Dermis blood vessel endothelial cell (primary cell): ENCODE measurements at places on chromosomes 16 and 17. TPM values are rescaled to one million over a fixed set of nuclear protein-coding genes. Genes with fewer than 3 reads are reported as not detected.

NPW gene
- 0.17 and 1.2 TPM in 2 replicates for total RNA-seq

KCNJ18 gene
- total RNA-seq, result not detected in 2 replicates

TBC1D3H gene
- not detected in 2 replicates for total RNA-seq

KRTAP2-2 gene
- total RNA-seq, result not detected in 2 replicates

SLC5A11 gene
- 0.05 and 0.17 TPM in 2 replicates for total RNA-seq

PABPN1L gene
- total RNA-seq, result not detected in 2 replicates

EXOC7 gene
- 102 and 114 TPM in 2 replicates for total RNA-seq

C1QTNF1 gene
- total RNA-seq, result 14.6 and 16.9 TPM in 2 replicates
